ENCODE measurements at places on chromosomes 2 and 18.

- DNase-seq: no peak
These were observed 30.4 kb downstream of the SRSF7 start for GRCh38 chr2:38720613-38721241.

DNA sequence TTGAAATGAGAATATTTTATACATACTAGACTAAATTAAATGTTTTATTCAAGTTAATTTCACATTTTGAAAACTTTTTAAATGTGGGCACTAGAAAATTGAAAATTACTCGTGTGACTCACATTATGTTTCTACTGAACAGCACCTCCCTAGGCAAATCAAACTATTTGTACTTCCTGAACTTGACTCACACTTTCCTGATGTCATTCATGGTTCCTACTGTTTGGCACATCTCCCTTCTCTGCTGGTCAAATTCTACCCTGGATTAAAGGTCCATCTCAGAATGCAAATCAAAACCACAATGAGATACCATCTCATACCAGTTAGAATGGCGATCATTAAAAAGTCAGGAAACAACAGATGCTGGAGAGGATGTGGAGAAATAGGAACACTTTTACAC lies 16.7 kb downstream of the LHCGR start:
- DNase-seq: no peak

GRCh38 chr2:226983895-226984749 lies 148.3 kb downstream of the RHBDD1 start:
- no peak for DNase-seq

- no peak for DNase-seq
These were observed 66.6 kb upstream of the EPC2 start for GRCh38 chr2:148577845-148578492.

- no peak for DNase-seq
These were observed 5.4 kb downstream of the POU3F3 start for GRCh38 chr2:104859291-104859765.

DNA sequence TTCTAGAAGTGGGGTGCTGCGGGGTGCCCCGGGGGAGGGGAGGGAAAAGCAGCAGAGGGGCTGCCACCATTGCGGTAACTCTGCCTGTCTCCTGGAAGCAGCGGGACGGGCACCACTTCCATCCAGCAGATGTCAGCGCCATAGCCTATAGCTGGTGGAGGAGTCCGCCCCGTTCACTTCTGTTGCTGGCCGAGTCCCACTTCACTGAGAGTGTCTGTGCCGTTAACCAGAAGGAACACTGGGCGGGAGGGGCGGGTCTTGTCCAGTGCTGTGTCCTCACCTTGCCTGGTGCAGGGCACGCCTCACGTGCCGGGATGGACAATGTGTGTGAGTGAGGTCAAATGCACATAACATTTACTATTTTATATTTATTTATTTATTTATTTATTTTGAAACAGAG lies 19.3 kb upstream of the ODC1 start:
- DNase-seq: no peak

- DNase-seq: no peak
These were observed 8.1 kb downstream of the METTL21A start for GRCh38 chr2:207617011-207617671.

DNA sequence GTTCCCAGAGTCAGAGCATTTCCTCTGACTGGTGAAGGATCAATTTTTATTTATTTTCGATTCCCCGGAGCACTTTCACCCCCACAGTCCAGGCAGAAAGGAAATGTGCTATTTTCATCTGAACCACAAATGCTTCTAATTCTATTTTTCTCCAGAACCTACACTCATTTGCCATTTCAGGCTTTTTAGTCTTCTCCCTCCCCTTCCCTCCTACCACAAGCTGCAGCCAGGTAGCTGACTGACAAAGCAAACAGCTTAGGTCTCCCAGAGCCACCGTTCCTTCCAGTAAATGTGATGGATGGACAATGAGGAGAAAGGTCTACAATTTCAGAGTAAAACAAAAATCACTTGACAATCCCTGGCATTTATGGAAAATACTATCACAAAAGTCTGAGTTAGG lies 76.9 kb downstream of the KLF7 start:
- no peak for DNase-seq

GRCh38 chr2:240162531-240162930 lies 22.1 kb upstream of the OTOS start:
- DNase-seq: no peak

GRCh38 chr2:207720517-207721187 lies 9.2 kb downstream of the CCNYL1 start:
- no peak for DNase-seq

GRCh38 chr2:98467082-98467536 lies 22.5 kb downstream of the INPP4A start:
- no peak for DNase-seq

Measured in stimulated activated CD4-positive, alpha-beta T cell treated with anti-CD3 and anti-CD28 coated beads, TNF-alpha, amount 100 ng/mL, for 24 hours (primary cell).